ENCODE measurements at places on chromosomes 1 and 21.

DNA sequence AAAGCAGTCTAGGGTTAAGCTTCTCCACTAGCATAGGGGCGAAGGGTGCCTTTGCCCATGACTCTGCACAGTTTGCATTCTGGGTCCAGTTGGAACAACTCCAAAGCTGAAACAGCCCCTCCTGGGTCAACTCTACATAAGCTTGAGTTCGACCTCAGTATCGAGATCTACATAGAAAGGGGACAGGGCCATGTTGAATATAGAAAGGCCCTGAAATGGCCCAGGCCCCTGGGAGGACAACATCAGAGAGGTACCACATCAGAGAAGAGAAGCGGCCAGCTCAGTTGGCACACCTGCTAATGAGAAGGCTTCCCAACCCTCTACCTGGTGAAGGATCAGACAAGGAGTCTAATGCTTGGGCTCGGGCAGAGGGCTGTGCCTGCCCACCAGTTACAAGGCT lies 1.6 kb downstream of the DENND2D start:
- no peak for DNase-seq

GRCh38 chr1:86687595-86687994 lies 16.8 kb upstream of the SH3GLB1 start:
- peak; percentile 6 for DNase-seq

GRCh38 chr1:204830747-204831146 lies 39.9 kb upstream of the NFASC start:
- DNase-seq = peak; percentile 63

DNA sequence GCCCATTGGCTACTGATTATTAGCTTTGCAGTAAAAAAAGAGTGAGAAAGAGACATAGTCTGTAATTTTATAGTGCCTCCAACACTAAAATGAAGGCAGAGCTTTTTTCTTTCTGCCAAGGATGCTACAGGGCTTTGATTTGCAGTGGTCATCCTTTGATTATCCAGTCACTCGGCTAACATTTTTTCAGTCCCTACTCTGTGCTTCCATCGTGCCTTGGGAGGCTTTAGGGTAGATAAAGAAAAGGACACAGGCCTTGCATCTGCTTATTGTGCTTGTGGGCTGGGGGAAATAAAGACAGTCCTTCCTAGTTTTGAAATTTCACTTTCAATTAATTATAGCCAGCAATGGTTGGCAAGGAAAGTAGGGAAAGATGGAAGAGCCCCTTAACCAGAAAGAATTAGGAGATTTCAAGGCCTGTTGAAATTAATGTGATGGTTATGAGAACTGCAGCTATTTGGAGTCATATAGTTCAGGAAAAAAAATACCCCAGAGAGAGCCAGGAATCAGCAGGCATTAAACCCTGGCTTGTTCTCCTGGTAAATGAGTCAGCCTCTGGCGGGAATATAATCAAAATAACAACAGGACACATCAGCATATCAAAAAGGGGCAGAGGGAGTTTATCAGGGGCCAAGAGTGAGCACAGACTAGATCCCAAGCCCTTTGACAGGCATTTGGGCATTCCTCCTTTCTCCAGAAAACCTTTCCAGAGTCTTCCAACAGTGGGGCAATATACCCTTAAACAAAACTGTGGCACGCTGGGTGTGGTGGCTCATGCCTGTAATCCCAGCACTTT lies 27.4 kb downstream of the CACHD1 start:
- no peak for DNase-seq

DNA sequence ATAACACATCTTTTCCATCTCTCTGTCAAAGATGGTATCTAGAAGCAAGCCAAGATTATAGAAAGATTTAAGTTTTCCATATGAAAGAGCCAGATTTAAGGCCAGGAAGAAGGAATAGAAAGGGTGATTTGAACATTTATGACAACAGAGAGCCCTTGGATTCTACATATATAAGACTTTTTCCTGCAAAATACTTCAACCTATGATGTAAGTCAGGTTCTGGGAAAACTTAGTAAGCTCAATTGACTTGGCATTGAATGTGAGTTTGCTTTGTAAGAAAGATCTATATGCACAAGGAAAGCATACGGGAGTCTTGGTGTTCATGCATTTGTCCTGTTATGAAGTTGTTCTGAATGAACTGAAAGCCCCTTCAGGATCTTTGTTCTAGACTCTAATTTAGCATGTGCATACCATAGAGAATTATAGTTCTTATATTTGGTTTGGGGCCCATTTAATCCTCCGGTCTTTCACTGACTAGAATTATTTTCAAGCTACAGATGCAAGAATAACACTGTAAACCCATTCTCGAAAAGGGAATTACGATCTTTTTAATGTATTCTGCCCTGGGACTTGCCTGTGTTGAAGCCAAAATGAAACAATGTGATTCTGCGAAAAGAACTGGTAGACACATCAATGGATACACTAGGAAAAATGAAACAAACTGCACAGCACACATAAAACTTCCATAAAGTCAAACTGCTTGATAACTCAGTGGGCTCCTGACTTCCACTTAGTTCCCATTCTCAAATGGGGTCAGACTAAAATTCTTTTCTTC lies 152.8 kb downstream of the DISP1 start:
- DNase-seq = no peak

- no peak for DNase-seq
These were observed 114.5 kb downstream of the KIAA0319L start for GRCh38 chr1:35442734-35443133.

GRCh38 chr1:32619701-32620485 lies 30.5 kb downstream of the ZBTB8OS start:
- DNase-seq = no peak

- DNase-seq = peak; percentile 70
These were observed 548 bp downstream of the KCNN3 start for GRCh38 chr1:154869351-154870114.

GRCh38 chr1:39105841-39106765 lies 80.0 kb downstream of the NDUFS5 start:
- DNase-seq = peak; percentile 16

- peak; percentile 73 for DNase-seq
These were observed 559 bp downstream of the BACH1 start for GRCh38 chr21:29299046-29299915.

DNA sequence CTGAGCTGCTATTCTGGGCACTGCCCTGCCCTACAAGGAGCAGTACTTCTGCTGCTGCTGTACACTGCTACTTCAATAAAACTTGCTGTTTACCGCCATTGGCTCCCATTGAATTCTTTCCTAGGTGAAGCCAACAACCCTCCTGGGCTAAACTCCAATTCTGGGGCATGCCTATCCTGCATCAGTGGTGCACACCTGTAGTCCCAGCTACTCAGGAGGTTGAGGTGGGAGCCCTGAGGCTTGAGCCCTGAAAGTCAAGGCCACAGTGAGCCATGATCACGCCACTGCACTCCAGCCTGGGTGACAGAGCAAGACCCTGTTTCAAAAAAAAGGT lies 21.2 kb downstream of the PDIK1L start:
- no peak for DNase-seq

All from NCI-H345 (cell line).